Activated CD4-positive, alpha-beta T cell treated with anti-CD3 and anti-CD28 coated beads, Interleukin-2, amount 50 U/mL, for 1 hour (primary cell): ENCODE measurements at places on chromosomes 7 and 10.

- DNase-seq: no peak
These were observed 706.0 kb upstream of the AUTS2 start for GRCh38 chr7:68892236-68892635.

- no peak for DNase-seq
These were observed 14.7 kb downstream of the CNPY1 start for GRCh38 chr7:155531681-155532080.

DNA sequence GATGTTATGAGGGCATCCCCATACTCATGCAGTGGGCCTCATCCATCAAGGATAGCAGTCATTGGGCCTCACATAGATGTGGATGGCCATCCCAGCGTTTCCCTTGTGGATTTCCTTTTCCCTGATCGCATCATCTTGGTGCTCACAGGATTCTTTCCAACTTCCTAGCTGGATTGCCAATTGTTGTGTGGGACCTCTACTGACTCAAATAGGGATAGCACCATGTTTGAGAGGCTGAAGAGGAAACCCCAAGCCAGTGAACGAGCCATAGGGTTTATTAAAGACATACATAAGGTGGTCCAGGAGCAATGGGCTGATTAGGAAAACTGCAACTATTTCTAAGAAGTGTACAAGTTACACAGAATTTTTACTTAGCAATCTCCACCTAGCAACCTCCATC is 21.8 kb downstream of the ASZ1 start:
- DNase-seq: no peak

GRCh38 chr7:82623812-82624211 is 180.2 kb upstream of the CACNA2D1 start:
- DNase-seq: no peak

GRCh38 chr10:17029581-17030271 is 99.9 kb downstream of the CUBN start:
- peak; percentile 67 for DNase-seq

GRCh38 chr7:83550100-83550499 is 98.8 kb downstream of the SEMA3E start:
- no peak for DNase-seq

- DNase-seq: no peak
These were observed 70.3 kb downstream of the MYL10 start for GRCh38 chr7:101558742-101559325.

DNA sequence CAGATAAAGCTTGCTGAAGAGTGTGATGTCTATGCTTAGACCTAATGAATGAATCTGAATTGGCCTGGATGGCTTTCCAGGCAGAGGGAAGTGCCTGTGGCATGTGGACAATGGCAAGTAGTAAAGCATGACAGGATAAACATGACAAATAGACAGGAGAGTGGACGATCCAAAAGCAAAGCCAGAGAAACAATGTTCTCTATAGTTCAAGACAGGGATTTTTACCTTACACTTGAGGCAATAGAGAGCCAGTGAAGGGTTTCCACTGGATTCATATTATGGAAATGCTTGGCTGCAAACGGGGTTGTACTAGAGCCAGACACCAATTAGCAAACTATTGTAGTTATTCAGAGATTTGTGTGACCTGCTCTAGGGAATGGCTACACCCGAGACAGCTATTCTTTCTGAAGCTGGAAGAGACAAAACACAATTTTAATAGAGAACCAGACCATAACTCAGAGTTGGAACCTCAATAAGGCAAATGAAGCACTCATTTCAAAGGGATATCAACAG is 2.3 kb downstream of the AGMO start:
- DNase-seq: no peak
